ENCODE measurements at places on chromosomes 2 and 18.

DNA sequence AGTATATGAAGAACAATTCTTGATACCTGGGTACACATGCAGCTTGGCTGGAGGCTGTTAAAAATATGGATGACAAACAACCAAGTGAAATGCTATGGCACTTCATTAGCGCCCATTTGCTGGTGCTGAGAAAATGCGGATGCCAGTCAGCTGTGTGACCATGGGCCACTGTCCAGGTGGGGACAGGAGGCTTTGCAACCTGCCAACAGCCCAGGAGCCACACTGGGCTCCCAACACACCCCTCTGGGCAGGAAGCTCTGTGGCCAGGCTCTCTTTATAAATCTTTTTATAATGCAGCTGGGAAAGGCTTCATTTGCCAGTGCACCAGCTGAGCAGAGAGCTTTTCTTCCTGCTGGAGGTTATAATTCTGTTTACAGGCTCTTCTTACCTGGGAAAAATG, 19.9 kb downstream of the RNF144A start:
- no peak for DNase-seq

GRCh38 chr2:144194326-144195071, 325.4 kb downstream of the ZEB2 start:
- no peak for DNase-seq

DNA sequence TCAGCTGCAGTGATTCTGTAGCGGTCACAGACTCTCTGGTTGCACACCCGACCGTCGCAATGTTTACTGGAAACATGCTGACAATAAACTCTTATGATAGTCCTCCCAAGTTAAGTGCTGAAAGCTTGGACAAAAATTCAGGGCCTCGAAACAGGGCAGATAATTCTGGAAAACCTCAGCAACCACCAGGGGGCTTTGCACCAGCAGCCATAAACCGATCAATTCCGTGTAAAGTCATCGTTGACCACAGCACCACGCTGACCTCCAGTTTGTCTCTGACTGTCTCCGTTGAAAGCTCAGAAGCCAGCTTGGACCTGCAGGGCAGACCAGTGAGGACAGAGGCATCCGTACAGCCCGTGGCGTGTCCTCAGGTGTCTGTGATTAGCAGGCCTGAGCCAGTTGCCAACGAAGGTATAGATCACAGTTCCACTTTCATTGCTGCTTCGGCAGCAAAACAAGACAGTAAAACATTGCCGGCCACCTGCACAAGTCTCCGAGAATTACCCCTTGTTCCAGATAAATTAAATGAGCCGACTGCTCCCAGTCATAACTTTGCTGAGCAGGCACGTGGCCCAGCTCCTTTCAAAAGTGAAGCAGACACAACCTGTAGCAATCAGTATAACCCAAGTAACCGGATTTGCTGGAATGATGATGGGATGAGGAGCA, 166.1 kb downstream of the ASXL3 start:
- DNase-seq, result no peak

DNA sequence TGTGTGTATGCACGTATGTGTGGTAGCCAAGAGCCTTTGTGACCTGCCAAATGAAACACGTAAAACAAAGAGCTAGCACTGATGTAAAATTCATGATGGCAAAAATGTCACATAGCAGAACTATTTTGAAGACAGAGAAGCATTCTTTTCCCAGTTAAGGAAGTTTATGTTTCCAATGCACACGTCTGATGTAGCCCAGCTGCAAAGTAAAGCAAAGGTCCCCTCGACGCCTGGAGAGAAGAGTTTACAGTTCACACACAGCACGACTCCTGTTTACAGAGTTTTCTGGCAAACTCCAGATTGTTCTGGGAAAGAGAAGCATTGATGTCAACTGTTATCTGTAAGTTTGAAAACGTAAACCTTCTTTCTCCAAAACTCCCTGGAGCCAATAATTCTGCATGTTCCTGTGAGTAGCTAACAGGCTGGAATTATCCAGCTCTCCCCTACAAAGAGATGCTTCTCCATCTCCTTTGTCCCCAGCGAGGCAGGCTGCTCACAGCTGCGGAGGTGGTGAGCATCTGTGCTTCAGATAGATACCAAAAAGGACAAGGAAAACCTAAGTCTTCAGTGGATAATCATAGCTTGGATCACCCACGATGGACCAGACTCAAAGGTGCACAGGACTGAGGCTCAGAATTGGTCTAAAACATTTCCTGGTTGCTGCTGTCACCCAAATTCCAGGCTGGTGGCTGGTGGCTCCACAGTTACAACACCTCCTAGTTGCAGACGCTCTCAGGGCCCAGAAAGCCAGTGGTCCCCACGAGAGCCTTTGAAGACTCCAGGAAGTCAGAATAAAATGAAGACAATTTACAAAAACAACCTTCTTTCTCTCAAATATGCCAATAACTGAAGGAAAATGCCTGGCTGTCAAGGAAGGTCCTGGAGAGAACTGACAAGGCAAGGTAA, 87.4 kb downstream of the COL6A3 start:
- peak; percentile 56 for DNase-seq

DNA sequence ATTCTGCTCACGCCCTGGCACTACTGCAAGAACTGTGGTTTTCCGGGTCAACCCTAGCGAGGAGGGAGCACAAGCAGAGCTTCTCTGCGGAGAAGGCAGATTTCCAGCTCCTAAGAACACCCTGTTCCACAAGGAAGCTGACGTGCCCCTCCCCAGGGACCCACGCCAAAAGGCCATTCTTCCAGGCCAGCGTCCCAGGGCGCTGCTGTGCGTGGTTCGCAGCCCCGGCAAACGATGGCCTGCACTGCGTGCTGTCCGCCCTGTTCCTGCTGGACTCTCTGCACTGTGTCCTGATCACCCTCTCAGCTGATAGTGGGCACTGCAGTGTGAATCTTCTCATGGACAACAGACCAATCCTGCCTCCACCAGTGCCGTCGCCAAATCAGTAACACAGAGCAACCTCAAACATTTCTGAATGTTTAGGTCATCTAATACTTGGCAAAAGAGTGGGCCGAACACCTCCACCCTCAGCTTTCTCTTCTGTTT, 49.1 kb downstream of the ADI1 start:
- DNase-seq, result peak; percentile 92

DNA sequence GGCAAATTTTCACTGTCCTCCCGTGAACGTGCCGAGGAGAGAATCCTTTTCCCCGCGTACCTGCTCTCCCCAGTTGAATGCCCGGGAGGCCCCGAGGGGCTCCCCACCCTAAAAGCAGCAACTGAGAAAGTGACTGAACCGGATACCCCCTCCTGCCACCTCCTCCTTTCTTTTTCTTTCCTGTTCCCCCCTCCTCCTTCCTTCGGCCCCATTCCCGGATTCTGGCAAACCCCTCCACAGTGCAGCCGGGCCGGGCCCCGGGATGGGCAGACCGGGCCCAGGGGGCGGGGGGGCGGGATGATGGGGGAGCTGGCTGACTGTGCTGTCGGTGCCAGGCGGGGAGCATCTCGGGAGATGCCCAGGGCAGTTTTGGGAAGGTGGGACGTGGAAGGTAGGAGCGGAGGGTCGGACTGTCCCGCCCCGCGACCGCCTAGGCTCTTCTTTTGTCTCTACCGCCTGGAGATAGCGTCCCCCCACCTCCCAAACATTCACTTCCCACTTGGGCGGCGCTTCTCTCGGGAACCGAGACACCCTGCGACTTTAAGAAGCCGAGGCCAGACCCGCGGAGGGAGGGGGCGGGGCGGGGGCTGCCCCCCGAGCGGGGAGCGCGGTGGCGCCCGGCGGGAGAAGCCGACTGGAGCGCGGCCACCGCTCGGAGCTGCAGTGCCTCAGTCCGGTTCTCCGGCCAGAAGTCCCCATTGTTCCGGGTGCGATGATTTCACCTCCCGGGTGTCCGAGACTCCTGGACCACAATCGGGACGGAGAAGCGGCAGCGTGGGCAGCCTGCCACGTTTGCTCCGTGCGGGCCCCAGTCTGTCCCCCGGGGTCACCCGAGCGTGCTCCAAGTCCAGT, 8.2 kb downstream of the DLX2 start:
- peak; percentile 62 for DNase-seq

DNA sequence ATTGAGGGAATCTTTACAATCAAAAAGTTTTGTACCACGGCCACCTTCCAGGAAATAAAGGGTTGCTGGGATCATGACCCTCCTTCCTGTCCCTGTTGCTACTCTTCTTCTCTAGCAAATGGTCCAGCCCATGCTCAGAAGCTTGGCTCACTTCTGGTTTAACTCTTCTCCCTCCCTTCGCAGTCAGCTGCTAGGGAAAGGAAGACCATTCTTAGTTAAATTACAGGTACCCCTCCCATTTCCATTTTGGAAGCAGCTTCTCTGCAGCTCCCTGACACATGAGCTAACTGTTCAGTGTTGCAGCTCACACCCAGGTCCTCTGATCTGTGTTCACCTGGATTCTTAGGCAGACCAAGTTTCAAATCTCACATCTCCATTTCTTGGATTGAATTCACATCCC, 100.3 kb downstream of the DOCK10 start:
- no peak for DNase-seq

All from EH (cell line).